DMS 273 treated with DMSO at 0.1 percent for 48 hours (cell line): ENCODE measurements at places on chromosomes 4 and X.

DNA sequence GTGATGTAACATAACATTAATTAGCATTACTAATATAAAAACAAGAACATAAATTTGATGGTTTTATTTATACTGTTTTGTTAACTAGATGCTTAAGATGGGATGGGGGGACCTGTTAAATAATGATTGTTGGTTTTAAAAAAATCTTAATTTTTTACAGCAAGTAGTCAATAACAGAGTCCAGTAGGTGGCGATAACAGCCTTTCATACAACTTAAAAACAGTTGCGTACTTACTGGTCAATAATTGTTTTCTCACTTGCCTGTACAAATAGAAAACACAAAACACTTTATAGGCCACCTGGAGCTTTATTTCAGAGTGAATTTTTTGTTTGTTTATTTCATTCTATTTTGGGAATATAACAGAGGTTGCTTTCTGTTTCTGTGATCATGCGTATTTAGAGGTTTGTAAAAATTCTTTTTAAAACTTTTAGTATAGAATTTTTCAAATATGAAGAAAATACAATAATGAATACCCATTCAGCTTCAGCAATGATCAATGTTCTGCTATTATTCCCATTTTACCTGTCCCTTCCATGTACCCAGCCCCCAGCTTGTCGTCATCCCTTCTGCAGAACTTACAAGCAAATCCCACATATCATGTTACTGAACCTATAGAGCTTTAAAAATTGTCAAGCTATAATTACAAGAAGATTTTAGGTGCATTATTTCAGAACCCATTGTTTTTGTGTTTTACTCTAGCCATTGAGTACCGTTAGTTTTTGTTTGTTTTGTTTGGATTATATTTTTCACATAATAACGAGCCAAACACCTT, 97.1 kb downstream of the MRPL1 start:
- DNase-seq = no peak

DNA sequence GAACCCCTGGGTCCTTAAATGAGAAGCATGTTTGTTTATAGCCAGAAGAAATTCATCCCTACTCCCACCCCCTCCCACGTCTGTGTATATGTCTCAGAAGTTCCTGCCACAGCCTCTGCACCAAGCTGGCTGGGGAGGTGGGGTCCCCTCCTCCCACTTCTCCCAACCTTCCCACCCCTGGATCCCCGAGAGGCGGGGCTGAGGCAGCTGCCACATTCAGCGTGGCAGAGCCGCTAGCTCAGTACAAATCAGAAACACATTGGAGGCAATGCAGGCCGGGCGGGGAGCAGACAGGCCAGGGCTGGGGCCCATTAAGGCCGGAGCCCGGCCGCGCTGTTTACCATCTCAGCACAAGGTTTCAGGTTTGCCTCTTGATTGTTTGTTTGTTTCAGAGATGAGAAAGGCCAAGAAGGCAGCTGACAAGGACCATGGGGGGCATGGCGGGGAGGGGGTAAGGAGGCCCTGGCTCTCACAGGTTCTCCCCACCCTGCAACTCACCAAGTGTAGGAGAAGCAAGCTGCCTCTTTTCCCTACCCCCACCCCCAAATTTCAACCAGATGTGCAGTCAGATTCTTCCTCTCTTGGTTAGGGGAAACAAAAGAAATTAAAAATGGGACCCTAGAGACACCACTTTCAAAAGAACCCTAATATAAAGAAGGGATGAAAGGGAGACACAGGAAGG, 22.3 kb downstream of the PJA1 start:
- DNase-seq = no peak

DNA sequence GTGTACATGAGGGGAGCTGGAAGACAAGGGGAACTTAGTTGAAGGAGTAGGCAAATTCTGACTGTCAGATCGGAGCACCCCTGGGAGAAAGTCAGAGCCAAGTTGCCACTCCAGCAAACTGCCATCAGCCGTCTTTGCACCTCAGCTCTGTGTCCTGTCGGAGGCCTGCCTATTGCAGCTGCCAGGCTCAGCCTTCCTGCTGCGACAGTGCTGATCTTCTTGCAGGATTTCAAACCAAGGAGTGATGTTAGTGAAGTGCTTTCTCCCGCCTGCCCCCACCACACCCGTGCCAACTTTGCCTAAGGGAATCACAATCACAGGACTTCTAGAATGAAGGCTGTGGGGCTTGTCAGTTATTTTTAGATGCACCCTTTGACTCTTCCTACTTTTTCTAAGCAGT, 185.3 kb downstream of the KIT start:
- DNase-seq = no peak

GRCh38 chr4:175947117-175947722, 118.4 kb upstream of the WDR17 start:
- no peak for DNase-seq
